ENCODE measurements at places on chromosomes 12 and 14. TPM values are rescaled to one million over a fixed set of nuclear protein-coding genes. Genes with fewer than 3 reads are reported as not detected.

Gene EPYC
- total RNA-seq, result not detected

DNA sequence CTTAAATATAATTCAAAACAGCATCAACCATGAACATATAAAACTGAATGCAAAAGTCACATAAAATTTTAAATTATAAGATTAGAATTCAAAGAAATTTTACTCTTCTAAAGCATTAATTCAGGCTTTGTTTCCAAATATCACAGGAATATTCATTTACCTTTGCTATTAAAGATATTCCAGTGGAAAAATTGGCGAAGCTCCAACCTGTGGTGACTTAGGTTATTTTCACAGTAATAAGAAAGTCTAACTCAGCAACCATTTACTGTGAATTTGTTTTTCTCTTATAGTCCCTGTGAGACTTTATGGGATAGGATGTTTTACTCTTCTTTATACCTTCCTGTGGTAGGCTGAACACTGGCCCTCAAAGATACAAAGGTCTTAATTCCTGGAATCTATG is 3.2 kb downstream of the WDR89 start:
- peaks cover 5% of the 10 kb centered on the region for H3K4me1 ChIP-seq
- no peak for DNase-seq
- H3K27me3 ChIP-seq, result no peaks in the 10 kb centered on the region
- no peak overlapping the region for H3K27ac ChIP-seq

Gene PLCZ1
- total RNA-seq, result not detected

Gene SETD1B
- total RNA-seq, result 1.8 TPM

- peak; percentile 8 for DNase-seq
- H3K27ac ChIP-seq, result no peak overlapping the region
- no peaks in the 10 kb centered on the region for H3K4me1 ChIP-seq
- no peaks in the 10 kb centered on the region for H3K27me3 ChIP-seq
- no peak overlapping the region for H3K4me3 ChIP-seq
- H3K36me3 ChIP-seq, result no peaks in the 10 kb centered on the region
Observed at GRCh38 chr12:84507956-84508850, 404.4 kb downstream of the SLC6A15 start.

GRCh38 chr14:55607386-55607785 is 27.4 kb downstream of the KTN1 start:
- no peaks in the 10 kb centered on the region for H3K27me3 ChIP-seq
- H3K4me3 ChIP-seq, result no peak overlapping the region
- no peaks in the 10 kb centered on the region for H3K36me3 ChIP-seq
- no peak for DNase-seq

DNA sequence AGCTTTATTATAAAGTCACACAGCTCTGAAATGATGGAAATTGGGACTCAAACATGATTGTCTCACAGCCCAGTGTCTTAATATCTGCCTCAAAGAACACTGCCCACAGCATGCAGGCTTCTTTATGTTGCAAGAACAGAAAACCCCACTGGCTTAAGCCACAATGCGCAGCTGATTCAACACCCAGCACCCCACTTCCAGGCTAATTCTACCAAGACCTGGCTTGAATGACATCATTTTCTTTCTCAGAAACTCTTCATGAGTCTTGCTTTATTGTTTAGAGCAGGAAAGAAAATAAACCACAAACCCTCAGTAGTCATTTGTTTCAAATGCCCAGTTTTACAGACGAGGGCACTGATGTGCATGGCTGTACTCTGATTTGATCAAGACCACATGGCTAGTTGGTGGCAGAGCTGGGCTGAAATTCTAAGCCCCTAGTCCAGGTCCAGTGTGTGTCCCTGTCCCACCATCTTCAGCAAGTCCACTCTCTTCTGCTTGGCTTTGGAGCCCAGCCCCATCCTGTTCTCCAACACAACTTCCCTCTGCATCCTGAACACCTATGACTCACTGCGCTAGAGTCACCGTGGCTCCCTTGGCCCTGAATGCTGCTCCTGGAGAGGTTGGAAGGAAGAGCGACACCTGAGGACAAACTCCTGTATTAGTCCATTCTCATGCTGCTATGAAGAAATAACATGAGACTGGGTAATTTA is 50.3 kb upstream of the SRSF5 start:
- H3K4me1 ChIP-seq, result peaks cover 57% of the 10 kb centered on the region
- no peak overlapping the region for H3K27ac ChIP-seq
- H3K4me3 ChIP-seq, result no peak overlapping the region
- no peaks in the 10 kb centered on the region for H3K36me3 ChIP-seq

Gene RAB2B
- total RNA-seq, result 38.5 TPM

Gene SLC35E3
- 1.5 TPM for total RNA-seq

GRCh38 chr12:55499810-55500252 is 7.7 kb downstream of the OR6C68 start:
- peak; percentile 2 for DNase-seq
- H3K27me3 ChIP-seq, result no peaks in the 10 kb centered on the region
- no peak overlapping the region for H3K27ac ChIP-seq
- H3K36me3 ChIP-seq, result no peaks in the 10 kb centered on the region
- peaks cover 3% of the 10 kb centered on the region for H3K4me1 ChIP-seq

DNA sequence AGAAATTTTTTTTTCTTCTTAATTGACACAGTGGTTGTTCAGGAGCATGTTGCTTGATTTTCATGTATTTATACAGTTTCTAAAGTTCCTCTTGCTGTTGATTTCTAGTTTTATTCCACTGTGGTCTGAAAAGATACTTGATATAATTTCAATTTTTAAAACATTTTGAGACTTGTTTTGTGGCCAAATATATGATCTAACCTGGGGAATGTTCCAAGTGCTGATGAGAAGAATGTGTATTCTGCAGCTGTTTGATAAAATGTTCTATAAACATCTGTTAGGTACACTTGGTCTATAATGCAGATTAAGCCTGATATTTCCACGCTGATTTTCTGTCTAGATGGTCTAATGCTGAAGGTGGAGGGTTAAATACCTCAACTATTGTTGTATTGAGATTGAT is 151.4 kb upstream of the IFNG-AS1 start:
- H3K4me3 ChIP-seq, result no peak overlapping the region
- DNase-seq, result no peak
- H3K36me3 ChIP-seq, result no peaks in the 10 kb centered on the region
- no peak overlapping the region for H3K27ac ChIP-seq

- peak overlapping the region; percentile 31 for H3K27ac ChIP-seq
- no peaks in the 10 kb centered on the region for H3K36me3 ChIP-seq
- H3K4me1 ChIP-seq, result peaks cover 3% of the 10 kb centered on the region
Observed at GRCh38 chr12:80838708-80839107, 99.0 kb downstream of the LIN7A start.

- H3K4me1 ChIP-seq, result no peaks in the 10 kb centered on the region
- DNase-seq, result no peak
- no peak overlapping the region for H3K4me3 ChIP-seq
- H3K36me3 ChIP-seq, result no peaks in the 10 kb centered on the region
Observed at GRCh38 chr14:96072076-96072475, 32.9 kb downstream of the C14orf132 start.

DNA sequence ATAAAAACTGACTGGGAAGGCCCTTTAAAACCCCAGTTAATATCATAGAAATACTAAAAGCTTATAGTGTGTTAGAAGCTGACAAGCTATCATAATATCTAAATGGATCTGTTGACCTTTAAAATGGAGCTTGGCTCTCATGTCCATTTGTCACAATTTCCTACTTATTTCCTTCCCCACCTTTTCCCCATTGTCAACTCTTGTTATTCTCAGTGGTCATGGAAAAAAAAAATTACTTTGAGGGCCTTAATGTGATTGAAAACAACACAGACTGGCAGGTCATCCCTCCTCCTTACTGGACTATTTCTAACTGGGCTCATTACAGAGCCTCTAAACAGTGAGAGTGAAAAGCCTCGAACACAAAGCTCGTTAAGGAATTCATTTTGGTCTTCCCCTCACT is 13.7 kb upstream of the WNK1 start:
- H3K27ac ChIP-seq, result no peak overlapping the region
- no peak overlapping the region for H3K4me3 ChIP-seq
- peaks cover 3% of the 10 kb centered on the region for H3K4me1 ChIP-seq
- H3K36me3 ChIP-seq, result no peaks in the 10 kb centered on the region

All from neural progenitor cell (in vitro differentiated cells).